ENCODE measurements at places on chromosomes 6 and 20. TPM values are rescaled to one million over a fixed set of nuclear protein-coding genes. Genes with fewer than 3 reads are reported as not detected.

DNA sequence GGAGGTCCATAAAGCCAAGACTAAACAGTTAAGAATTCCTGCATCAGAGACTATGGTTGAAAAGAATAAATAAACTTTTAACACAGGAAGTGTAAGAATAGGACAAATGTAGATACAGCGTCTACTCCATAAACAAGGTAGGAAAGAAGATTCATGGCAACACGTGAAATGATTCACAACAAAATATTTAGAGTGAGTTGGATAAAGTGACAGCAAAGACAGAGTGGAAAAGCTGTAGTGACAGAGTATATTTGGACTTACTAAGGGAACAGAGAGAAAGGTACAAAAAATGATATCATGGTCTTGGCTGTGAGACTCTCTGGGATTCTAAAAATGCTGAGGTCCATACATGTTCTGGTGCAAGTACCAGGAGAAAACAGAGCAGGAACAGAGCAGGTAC is 21.9 kb upstream of the KIAA0408 start:
- no peak for DNase-seq

The TREML1 gene
- not detected for total RNA-seq

The FAM209B gene
- total RNA-seq, result 2.5 TPM

DNA sequence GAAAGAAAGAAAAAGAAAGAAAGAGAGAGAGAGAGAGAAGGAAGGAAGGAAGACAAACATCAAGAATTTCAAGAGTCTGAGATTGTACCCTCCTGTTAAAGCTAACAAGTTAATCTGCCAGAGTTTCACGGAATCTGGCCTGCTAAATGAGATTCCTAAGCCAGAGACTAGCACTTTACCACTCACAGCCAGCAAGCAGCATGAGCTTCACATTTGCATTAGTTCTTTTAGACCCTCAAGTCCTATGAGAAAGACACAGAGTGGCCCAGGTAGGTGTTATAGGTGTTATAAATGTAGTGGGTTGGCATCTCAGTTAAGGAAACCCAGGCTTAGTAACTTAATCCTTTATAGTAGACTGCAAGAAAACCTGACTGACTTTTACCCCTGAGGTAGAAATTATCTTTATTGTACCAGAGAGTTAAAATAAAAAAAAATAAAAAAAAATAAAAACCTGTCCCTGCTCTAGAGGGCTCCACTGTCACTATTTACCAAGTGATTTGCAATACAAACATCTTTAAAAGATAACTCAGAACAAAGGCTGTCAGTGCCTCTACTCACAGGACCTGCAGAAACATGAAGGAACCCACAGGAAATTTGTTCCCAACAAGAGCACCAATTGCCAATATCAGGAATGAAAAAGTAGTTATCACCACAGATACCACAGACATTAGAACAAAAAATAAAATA is 9.7 kb upstream of the IBTK start:
- DNase-seq, result no peak

The CPNE5 gene
- 1.2 TPM for total RNA-seq

DNA sequence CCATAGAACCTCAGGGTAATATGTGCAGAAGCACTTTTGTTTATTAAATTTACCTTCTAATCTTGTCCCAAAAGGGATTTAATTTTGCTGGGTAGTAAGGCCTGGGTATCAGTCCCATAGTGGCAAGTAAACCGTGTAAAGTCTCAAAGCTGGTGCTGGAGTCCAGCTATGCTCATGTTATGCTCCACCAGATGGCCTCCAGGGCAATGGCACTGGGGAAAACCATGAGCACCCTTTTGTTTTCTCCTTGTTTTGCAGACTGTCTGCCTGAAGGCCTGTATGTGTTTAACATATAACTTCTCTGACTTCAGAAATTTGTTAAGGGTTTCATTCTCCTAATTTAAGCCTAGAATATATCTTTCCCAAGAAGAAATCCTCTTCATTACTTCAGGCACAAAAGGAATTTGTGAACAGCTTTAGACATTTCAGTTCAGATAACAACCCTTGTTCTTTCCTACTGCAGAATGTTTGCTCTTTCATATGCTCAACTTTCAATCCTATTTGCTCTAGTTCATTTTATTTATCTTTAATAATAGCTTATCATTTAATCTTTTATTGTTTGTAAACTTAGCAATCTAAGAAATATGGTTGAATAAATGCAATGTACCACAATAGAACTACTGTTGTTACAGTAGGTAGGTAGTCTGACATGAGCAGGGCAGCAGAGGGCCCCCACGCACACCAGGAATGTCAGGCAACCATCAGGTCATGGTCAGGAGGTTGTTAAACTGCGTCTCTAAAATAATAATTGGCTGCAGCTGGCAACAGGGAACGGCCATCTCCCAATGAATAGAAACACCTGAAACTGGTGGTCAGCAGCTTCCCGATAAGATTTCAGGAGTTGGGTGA is 162.8 kb downstream of the TENT5A start:
- DNase-seq, result no peak

DNA sequence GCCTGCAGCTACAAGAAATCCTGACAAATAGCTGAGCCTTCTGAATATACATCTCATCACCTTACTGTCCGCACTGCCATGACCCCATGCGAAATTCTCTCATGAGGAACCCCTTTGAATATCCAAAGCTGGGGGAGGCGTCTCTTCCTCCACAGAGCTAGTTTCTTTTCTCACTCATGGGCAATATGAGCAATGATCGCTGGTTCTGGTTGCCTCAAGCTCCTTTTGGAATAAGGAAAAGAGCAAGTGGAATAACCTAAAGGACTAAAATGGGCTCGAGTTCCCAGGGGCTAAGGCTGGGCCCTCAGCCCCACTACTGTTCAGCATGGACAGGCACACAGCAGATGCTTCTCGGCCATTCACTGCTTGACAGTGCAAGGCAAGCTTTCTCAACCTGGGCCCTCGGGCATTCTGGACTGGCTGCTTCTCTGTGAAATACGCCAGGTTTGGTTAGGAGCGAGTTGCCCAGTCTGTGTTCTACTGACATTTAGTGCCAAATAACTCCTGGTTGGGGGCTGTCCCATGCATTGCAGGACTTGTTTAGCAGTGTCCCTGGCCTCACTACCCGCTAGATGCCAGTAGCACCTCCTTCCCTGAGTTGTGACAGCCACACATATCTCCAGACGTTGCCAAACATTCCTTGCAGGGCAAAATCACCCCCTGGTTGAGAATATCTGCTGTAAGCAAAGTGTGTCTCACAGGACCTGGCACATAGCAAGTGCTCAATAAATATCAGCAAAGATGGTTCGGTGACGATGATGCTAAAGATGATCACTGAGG is 156.8 kb downstream of the CEBPB start:
- no peak for DNase-seq

DNA sequence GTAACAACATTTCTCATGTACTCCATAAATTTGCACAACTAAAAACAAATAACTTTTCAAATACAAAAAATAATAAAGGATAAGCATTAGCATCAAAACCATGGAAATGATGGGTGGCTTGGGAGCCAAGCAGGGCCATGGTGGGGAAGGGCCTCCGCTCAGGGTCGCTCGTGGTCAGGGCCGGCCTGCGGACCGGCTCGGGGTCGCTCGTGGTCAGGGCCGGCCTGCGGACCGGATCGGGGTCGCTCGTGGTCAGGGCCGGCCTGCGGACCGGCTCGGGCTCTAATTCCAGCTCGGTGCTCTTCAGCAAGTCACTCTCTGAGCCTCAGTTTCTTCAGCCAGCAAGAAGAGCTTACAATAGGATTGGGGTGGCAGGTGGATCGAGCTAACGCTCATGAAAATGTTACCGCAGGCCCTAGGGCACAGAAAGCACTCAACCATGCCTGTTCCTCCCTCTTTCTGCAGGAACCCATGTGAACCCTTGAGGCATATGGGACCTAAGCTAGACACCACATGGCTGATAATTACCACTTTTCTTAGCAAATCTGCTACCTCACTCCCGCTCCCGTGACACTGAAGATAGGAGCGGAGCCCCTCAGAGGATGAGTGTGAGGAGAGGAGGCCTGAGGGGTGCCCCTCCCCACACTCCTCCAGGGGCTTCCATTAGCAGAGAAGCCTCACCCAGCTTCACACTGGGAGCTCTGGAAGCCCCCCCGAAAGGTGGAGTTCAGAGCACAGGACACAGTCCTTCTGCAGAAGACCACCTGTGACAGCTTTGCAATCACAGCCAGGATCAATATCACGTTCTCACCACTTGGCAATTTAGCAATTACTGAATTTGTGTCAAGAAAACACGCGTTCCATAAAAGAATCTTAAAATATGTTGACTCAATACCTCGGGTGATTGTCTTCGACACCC is 103.0 kb downstream of the PSMB1 start:
- DNase-seq, result peak; percentile 73

The STMND1 gene
- not detected for total RNA-seq

- DNase-seq, result no peak
These were observed 77.6 kb downstream of the TBC1D7 start for GRCh38 chr6:13250703-13251102.

The BMP5 gene
- not detected for total RNA-seq

DNA sequence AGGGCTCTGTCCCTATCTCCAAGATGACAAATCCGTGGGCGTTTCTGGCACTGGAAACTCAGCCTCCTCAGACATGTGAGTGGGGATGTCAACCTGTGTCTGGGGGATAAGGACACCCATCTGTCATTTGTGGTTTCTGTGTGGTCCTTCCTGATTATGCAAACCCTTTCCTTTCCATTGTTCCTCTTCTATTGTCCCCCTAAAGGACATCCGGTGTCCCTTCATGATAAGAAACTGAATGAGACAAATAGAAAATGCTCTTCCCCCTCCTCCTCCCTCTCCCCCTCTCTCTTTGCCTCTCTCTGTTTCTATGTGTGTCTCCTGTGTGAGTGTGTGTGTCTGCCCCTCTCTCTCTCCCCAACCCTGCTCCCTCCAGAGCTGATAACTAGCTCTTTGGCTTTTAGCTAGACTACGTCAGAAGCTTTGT is 11.5 kb upstream of the GLP1R start:
- DNase-seq, result no peak

GRCh38 chr6:43509142-43509983 is 783 bp downstream of the LRRC73 start:
- DNase-seq, result no peak

The MPC1 gene
- 54.0 TPM for total RNA-seq

GRCh38 chr6:4632421-4632820 is 143.8 kb upstream of the CDYL start:
- no peak for DNase-seq

- DNase-seq, result no peak
These were observed 59.3 kb downstream of the CDC5L start for GRCh38 chr6:44446626-44447300.

DNA sequence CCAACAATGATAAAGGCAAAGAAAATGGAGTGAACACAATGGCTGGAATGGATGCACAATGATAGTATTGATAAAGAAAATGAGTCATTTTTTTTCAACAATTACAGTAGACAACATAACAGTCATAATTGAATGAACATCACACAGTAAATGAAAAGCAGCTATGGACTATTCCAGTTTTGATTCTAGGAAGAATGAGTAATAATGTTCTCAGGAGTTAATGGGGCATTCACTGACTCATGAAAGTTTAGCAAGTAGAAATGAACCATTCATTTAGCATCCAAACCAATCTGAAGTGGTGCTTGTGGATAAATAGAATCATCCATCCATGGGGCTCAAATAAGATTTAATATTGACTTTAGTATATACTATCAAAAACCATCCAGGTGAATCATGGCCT is 1029.5 kb upstream of the GJE1 start:
- DNase-seq, result no peak

The CLPSL2 gene
- total RNA-seq, result not detected

The MATN4 gene
- not detected for total RNA-seq

DNA sequence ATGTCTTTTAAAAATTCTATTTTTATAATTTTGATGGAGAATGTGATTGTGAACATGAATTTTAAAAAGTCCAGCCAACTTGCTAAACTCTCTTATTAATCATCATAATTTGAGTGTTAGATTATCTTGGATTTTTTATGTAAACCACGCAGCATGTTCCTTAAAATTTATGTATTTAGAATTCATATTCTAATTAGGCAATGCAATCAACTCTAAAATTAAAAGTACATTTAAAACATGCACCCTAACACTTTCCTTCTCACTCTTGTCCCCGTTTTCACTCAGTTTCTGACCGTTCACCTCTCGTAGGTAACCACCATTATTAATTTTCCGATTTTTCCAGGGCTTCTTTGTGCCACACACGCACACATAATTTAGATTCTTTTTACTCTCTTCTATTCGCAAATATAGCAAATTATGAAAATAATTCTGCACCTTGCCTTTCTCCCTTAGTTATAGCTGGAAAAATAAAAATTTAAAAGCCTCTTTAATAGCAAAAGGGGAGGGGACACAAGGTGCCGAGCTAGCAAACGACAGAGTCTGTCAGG is 329 bp upstream of the ZKSCAN3 start:
- no peak for DNase-seq

DNA sequence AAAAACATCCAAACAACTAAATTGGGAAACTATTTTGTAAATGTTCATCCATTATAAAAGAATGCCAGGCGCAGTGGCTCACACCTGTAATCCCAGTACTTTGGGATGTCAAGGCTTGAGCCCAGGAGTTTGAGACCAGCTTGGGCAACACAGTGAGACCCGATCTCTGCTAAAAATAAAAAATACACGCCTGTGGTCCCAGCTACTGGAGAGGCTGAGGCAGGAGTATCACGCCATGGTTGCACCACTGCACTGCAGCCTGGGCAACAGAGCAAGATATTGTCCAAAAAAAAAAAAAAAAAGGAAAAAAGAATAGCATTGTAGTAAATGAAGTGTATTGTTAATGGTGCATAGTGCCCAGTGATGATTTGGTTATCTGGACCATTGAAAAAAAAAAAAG is 38.7 kb downstream of the FKBP5 start:
- DNase-seq, result no peak

Measured in suprapubic skin (tissue), 4 donors.